ENCODE measurements at places on chromosomes 2 and 18.
A peak's percentile ranks its signal among the peaks of the same experiment; 100 is the strongest.

DNA sequence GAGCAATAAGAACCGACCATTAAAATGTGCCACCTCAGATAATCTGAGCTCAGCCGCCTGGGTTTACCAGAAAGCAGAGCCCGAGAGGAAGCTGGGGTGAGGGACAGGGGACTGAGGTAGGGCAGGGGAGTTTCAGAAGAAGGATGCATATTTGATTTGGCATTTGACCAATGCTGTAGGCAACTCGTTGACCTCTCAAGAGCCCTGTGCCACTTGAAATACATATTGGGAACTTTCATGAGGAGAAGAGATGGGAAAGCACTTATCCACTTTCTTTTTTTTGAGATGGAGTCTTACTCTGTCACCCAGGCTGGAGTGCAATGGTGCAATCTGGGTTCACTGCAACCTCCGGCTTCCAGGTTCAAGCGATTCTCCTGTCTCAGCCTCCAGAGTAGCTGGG is 148.4 kb upstream of the SPRED2 start:
- no peak for DNase-seq

- DNase-seq: no peak
Observed at GRCh38 chr2:71893646-71894045, 254.0 kb downstream of the CYP26B1 start.

GRCh38 chr2:195279840-195280427 is 377.1 kb upstream of the SLC39A10 start:
- DNase-seq: no peak

- no peak for DNase-seq
Observed at GRCh38 chr2:37612382-37612781, 59.1 kb downstream of the CDC42EP3 start.

GRCh38 chr2:71659868-71660518 is 206.6 kb downstream of the DYSF start:
- DNase-seq: no peak

- DNase-seq: no peak
Observed at GRCh38 chr2:227461811-227462461, 10.0 kb upstream of the AGFG1 start.

- no peak for DNase-seq
Observed at GRCh38 chr2:207165121-207166038, at the start of gene KLF7. Gene KLF7, minus strand, starts transcription at chr2:207165948. Its CDS starts 380 bp downstream, at chr2:207165568.

GRCh38 chr2:68755071-68755470 is 20.5 kb downstream of the ARHGAP25 start:
- DNase-seq: no peak

- no peak for DNase-seq
Observed at GRCh38 chr2:134452042-134452733, 198.3 kb downstream of the MGAT5 start.

DNA sequence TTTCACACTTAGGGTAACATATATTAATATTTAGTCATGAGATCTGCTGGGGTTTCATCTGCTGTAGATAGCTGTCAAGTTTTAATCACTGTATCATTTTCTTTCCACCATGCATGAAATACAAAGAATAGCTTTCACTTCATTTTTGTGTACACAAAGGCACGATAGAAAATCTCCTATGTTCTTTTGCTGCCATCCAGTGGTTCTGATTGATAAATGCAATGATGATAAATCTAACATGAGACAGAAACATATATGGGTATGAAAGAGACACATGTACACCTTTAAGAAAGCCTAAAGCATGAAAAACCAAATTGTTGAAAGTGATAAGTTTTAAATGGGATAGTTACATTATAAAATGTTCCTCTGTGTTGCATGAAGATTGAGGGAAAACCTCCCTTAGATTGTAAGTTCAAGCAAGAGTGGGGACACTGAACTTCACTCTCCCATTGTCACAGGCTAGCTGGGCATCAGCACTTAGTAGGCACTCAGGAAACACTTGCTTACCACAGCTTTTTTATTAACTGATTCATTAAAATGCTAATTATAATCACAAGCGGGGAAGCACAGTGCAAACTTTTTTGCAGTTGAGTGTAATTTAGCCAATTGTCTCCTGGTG is 31.2 kb downstream of the C1D start:
- peak; percentile 78 for DNase-seq

Data from SK-N-MC (cell line).